GM12864 (cell line): ENCODE measurements at places on chromosomes 7 and 10.

DNA sequence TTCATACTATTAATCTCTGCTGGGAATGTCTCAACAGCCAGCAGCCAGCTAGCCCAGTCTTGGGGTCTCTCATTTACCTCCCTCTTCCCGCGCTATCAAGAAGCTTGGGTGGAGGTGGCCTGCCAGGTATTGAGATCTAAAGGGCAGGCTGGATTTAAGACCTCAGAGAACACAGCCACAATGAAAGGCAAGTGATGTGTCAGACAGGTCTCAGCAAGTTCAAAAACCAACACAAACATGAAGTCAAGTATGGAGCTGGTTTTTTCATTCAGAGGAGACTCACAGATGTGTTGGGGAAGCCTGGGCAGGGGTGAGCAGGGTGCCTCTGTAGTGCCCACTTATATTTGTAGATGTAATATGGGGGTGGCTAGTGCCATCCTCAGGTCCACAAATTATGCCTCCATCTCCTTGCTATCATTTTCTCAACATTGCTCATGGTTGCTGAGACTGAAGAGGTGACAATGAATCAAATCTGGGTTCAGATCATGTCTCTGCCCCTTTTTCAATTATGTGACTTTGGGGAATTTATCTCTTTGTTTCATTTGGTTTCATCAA lies 27.7 kb upstream of the CROT start:
- DNase-seq: no peak

DNA sequence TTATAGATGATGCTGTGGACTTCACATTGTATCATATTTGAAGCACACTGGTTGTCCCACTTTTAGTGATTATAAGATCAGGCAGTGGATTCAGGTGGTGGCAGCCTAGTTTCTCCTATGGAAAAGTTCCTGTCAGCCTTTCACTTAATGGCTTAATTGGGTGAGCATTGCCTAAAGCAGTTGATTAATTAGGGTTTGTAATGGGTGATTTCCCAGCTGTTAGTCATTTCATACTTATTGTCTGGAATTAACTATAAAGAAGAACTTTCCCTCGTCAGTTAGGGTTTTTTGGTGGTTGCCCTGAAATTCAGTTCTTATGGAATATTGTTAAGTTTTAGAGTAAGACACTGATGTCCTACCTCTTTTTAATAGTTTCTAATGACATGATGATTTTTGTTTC lies 78.8 kb downstream of the SLC25A40 start:
- no peak for DNase-seq

GRCh38 chr7:79050603-79051002 lies 402.9 kb downstream of the MAGI2 start:
- DNase-seq: no peak

- DNase-seq: no peak
Measured at GRCh38 chr7:45506059-45506458, 68.1 kb upstream of the ADCY1 start.

- DNase-seq: no peak
Measured at GRCh38 chr7:67854221-67855178, 857.9 kb downstream of the TYW1 start.

DNA sequence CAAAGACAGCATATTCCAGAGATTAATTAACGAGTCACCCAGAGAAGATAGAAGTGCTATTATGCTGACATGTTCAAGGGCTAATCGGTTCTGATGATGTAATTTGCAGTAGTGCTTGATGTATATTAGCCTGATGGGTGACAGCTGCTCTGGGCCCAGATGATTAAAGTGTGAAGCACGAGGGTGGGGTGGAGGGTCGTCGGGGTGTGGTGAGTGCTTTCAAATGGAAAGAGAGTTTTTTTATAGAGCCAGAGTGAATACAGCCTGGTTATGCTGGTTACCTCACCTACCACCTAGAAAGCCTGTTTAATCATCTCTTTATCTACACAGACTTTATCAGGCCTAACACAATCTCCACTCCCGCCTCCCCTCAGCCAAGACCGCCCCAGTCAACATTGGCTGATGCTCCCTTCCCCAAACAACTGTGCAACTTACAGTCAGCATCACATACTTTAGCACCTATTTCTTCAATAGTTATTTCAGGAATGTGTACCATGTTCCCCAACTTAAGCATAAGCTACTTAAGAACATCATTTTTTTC lies 11.5 kb upstream of the STN1 start:
- DNase-seq: no peak

- DNase-seq: no peak
Measured at GRCh38 chr7:154672659-154673415, 330.1 kb downstream of the PAXIP1 start.
